ENCODE measurements at places on chromosomes 7 and 10. TPM values are rescaled to one million over a fixed set of nuclear protein-coding genes. Genes with fewer than 3 reads are reported as not detected.

CDC14C gene
- 0.29 TPM for total RNA-seq

MKI67 gene
- 2.5 TPM for total RNA-seq

C1GALT1 gene
- 108 TPM for total RNA-seq

HOXA5 gene
- 5.8 TPM for total RNA-seq

SLC26A3 gene
- total RNA-seq, result not detected

SPDYE6 gene
- total RNA-seq, result not detected

CLRN3 gene
- total RNA-seq, result not detected

ETV1 gene
- 15.9 TPM for total RNA-seq

DNA sequence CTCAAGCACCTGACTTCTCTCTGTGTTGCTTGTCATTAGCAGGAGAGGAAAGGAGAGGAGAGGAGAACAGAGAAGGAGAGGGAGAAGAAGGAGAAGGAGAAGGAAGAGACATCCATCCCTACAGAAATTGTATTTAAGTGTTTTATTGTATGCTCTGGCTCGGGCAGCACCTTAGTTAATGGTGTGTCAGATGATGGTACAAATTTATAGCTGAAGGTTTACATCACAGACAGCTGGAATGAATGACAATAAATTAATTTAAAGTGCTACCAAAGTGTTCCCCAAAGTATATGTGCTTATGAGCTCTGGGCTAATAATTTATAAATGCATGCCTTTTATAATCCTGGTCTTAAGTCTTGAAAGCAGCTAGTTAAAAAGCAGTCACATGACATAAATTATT is 38.1 kb upstream of the ZMIZ1 start:
- no peak overlapping the region for H3K27ac ChIP-seq
- DNase-seq, result no peak
- no peaks in the 10 kb centered on the region for H3K36me3 ChIP-seq
- H3K4me3 ChIP-seq, result no peak overlapping the region
- H3K27me3 ChIP-seq, result peaks cover 8% of the 10 kb centered on the region
- no peaks in the 10 kb centered on the region for H3K4me1 ChIP-seq

- no peaks in the 10 kb centered on the region for H3K27me3 ChIP-seq
- no peak overlapping the region for H3K27ac ChIP-seq
- H3K36me3 ChIP-seq, result no peaks in the 10 kb centered on the region
- DNase-seq, result no peak
- no peak overlapping the region for H3K4me3 ChIP-seq
Measured at GRCh38 chr7:158186864-158187693, 400.5 kb downstream of the PTPRN2 start.

DNA sequence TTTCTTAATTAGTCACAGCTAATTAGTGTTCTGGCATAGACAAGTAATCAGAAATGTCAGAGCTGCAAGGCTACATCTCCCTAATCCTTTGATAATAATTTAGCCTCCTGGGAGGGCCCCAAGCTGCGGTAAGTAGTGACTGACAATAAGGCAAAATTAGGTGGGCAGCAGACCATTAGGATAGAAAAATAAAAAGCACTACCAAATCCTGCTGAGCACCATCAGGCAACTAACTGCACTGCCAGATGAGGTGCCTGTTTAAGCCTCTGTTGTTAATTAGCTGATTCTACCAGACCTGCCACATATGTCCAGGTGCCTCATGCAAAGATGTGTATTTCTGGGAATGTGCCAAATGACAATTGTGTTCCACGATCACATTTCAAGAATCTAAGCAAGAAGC is 32.5 kb upstream of the FEZF1 start:
- DNase-seq, result no peak
- H3K36me3 ChIP-seq, result no peaks in the 10 kb centered on the region
- no peaks in the 10 kb centered on the region for H3K27me3 ChIP-seq
- no peak overlapping the region for H3K4me3 ChIP-seq
- H3K27ac ChIP-seq, result no peak overlapping the region
- H3K4me1 ChIP-seq, result no peaks in the 10 kb centered on the region

DNA sequence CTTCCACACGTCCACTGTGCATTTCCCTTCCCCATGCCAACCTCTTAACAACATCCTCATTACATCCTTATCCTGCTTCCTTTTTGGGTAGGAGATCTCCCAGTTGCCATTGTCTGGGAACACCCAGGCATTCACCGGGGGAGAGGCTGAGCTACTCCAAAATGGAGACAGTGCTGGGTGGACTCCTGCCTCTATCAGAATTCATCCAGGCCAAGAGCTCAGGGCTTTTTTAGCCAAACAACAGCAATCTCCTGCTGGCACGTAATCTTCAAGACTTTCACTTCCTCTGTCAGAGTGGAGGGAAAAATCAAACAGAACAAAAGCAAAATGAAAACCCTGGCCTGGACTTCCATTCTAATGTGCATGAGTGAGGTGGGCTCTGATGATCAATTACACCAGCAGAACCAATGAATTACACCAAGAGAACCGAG is 245.0 kb downstream of the PRPF18 start:
- peaks cover 6% of the 10 kb centered on the region for H3K4me1 ChIP-seq
- H3K36me3 ChIP-seq, result no peaks in the 10 kb centered on the region
- H3K27me3 ChIP-seq, result no peaks in the 10 kb centered on the region
- H3K4me3 ChIP-seq, result no peak overlapping the region
- no peak overlapping the region for H3K27ac ChIP-seq
- DNase-seq, result no peak

DNA sequence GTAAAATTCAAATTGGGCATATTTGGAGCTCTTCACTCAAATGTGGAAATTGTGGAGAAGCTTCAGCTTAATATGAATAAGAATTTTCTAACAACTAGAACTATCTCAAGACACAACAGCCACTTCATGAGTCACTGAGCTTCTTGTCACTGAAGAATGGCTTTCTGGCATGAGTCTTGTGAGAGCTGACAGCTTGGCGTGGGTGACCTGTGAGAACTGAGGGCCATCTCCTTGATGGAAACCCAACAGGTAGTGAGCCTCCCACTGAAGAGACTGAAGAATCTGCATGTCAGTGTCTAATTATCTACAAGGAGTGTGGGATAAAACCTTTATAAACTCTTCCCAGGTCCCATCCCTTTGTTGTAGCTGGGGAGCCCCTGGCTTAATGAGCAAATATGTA is 66.0 kb downstream of the CLEC2L start:
- H3K27me3 ChIP-seq, result no peaks in the 10 kb centered on the region
- peaks cover 71% of the 10 kb centered on the region for H3K36me3 ChIP-seq
- no peak overlapping the region for H3K4me3 ChIP-seq
- H3K27ac ChIP-seq, result no peak overlapping the region
- no peak for DNase-seq
- peaks cover 6% of the 10 kb centered on the region for H3K4me1 ChIP-seq

DNA sequence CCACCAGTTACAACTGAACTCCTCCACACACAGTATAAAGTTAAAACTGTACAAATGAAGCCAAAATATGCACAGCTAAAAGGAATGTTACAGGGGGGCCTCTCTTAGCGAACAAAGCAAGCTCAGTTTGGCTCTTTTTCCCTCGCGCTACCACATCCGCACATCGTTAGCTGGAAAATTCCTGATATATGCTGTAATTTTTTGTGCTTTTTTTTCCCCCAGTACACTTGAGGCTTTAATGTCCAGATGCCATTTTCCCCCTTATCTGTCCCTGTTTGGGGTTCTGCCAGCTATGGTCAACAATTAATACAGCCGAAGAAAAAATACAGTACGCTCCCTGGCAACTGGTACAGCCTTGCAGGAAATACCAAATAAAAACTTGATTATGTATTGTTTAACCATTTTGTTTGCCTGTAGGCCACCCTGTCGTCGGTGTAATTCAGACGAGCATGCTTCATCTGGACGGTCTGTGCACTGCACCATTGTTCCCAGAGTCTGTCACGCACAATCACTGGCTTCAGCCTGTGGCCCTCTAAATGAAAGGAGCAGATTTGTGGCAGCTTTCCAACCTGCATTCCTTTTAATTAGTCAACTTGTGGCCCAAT is 108.1 kb upstream of the FAM133B start:
- peak overlapping the region; percentile 89 for H3K27ac ChIP-seq
- H3K36me3 ChIP-seq, result no peaks in the 10 kb centered on the region
- no peaks in the 10 kb centered on the region for H3K27me3 ChIP-seq
- peak overlapping the region; percentile 20 for H3K4me3 ChIP-seq
- peak; percentile 83 for DNase-seq

DNA sequence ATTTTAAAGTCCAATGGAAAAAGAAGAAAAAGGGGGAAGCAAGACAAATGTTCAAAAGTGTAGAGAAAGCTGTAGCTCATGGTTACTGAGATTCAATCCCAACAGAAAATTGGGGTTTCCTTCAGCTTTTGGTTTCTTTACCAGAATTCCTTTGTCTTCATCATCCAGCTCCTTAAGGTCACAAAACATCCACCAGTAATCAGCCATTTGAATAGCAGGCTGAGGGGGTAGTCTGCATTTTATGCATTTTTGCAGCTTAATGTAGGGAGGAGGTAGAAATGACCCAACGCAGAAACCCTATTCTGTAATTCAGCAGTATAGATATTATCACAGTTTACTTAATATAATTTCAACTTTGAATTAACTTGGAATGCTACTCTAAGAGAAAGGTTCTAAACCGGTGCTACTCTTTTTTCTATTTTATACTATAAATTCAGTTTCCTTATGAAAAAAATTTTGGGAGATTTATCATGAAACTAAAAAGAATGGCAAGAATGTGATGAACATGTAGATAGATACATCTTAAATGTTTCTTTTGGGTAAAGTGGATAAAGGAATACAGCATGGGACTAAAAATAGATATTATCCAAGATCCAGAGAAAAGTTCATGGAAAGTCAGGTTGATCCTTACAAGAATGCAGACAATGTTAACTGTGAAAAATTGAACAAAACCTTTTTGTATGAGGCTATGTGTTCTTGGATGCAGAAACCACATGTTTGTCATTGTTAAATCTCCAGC is 596.9 kb downstream of the PHTF2 start:
- peaks cover 6% of the 10 kb centered on the region for H3K4me1 ChIP-seq
- H3K27ac ChIP-seq, result no peak overlapping the region
- no peaks in the 10 kb centered on the region for H3K36me3 ChIP-seq
- H3K27me3 ChIP-seq, result no peaks in the 10 kb centered on the region
- DNase-seq, result peak; percentile 15
- H3K4me3 ChIP-seq, result no peak overlapping the region

GRCh38 chr7:108406222-108406890 is 49.9 kb downstream of the NRCAM start:
- H3K36me3 ChIP-seq, result no peaks in the 10 kb centered on the region
- H3K27ac ChIP-seq, result no peak overlapping the region
- no peak overlapping the region for H3K4me3 ChIP-seq
- H3K27me3 ChIP-seq, result no peaks in the 10 kb centered on the region
- no peaks in the 10 kb centered on the region for H3K4me1 ChIP-seq

- H3K4me3 ChIP-seq, result no peak overlapping the region
- peaks cover 24% of the 10 kb centered on the region for H3K4me1 ChIP-seq
- no peak for DNase-seq
Measured at GRCh38 chr7:80631421-80631820, 7.0 kb upstream of the CD36 start.

DNA sequence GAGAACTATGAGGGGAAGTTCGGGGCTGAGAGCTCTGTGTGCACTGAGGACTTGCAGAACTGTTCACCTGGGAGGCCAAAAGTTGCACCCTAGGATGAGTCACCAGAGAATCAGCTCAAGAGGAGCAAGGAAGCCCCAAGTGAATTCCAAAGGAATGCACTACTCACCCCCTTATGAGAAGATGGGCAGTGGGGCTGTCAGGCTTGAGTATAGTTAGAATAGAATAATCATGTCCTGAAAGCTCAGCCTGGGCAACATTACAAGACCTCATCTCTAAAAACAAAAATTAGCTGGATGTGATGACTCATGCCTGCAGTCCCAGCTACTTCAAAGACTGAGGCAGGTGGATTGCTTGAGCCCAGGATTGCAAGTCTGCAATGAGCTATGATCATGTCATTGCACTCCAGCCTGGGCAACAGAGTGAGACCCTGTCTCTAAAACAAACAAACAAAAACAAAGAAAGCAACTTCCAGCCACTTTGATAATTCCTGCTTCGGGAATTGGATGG is 30.0 kb downstream of the MAP3K8 start:
- no peaks in the 10 kb centered on the region for H3K4me1 ChIP-seq
- H3K4me3 ChIP-seq, result no peak overlapping the region
- H3K27me3 ChIP-seq, result peaks cover 6% of the 10 kb centered on the region
- H3K27ac ChIP-seq, result no peak overlapping the region

DNA sequence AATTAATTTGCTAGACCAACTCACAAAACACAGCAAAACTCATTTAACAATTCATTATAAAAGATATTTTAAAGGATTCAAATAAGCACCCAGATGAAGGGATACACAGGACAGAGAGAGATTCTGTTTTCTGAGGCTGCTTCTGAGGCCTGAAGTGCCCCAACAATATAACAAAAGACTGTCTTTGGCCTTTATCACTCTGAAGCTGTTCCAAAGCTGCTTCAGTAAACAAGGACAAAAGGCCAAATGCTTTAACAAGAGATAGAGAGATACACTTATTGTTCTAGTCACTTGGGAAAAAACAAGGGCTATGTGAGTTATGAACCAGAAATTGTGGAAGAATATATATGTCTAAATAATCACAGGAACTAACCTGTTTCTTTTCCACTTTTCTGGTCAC is 223.7 kb downstream of the CXCL12 start:
- no peak for DNase-seq
- no peaks in the 10 kb centered on the region for H3K36me3 ChIP-seq
- no peaks in the 10 kb centered on the region for H3K4me1 ChIP-seq
- no peak overlapping the region for H3K27ac ChIP-seq
- peaks cover under 1% of the 10 kb centered on the region for H3K27me3 ChIP-seq

GRCh38 chr10:86693721-86694369 is 25.5 kb downstream of the LDB3 start:
- H3K4me1 ChIP-seq, result peaks cover 1% of the 10 kb centered on the region
- peak; percentile 92 for DNase-seq
- no peak overlapping the region for H3K27ac ChIP-seq

DNA sequence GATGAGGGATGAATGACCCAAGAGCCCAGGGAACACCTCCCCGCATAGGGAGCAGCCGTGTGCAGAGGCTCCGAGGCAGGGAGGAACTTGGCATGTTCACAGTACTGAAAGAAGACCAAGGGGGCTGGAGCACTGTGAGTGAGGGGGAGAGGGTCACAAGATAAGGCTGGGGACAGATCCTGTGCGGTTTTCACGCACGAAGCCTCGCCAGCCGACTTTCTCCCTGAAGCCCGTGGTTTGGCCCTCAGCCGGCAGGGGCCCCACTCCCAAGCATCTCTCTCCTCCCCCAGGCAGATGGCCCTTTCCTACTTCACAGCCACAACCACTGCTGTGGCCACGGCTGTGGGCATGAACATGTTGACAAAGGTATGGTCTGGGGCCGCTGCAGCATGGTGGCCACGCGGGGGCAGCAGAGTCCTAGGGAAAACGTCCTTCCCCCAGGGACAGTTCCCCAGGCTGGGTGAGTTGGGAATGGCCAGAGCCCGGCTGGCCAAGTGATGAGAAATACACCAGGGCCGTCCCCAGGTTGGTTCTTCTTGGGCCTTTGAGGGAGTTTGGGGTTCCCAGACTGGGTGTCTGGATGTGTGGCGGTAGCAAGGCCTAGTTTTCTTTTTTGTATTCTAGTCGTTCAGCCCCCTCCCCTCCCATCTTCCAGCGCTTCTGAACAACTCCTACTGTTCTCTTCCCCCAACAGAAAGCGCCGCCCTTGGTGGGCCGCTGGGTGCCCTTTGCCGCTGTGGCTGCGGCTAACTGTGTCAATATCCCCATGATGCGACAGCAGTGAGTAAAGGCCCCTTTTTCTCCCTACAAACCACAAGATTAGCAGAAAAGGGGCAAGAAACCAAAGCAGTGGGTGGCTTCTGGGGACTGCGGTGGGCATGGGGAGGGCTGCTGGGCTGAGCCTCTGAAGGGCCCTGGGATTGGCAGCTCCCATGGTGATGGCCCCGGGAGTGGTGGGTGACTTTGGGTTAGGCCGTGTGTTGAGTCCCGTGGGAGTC is 14.4 kb upstream of the WBP1L start:
- no peak overlapping the region for H3K4me3 ChIP-seq
- peaks cover 20% of the 10 kb centered on the region for H3K36me3 ChIP-seq
- H3K27me3 ChIP-seq, result no peaks in the 10 kb centered on the region
- H3K27ac ChIP-seq, result peak overlapping the region; percentile 39
- peak; percentile 98 for DNase-seq

- peaks cover 42% of the 10 kb centered on the region for H3K27me3 ChIP-seq
- no peak overlapping the region for H3K27ac ChIP-seq
Measured at GRCh38 chr10:114402233-114402632, 2.1 kb downstream of the AFAP1L2 start.

Measured in osteoblast (primary cell).